Suprapubic skin (tissue), 4 donors: ENCODE measurements at places on chromosomes 16 and 17. TPM values are rescaled to one million over a fixed set of nuclear protein-coding genes. Genes with fewer than 3 reads are reported as not detected.
A peak's percentile ranks its signal among the peaks of the same experiment; 100 is the strongest.

Gene PRDM7
- not detected for total RNA-seq

GRCh38 chr16:19109288-19109664 lies 4.5 kb upstream of the ITPRIPL2 start:
- H3K4me1 ChIP-seq, result peaks cover 13% of the 10 kb centered on the region
- H3K27ac ChIP-seq, result no peak overlapping the region
- no peaks in the 10 kb centered on the region for H3K36me3 ChIP-seq
- H3K27me3 ChIP-seq, result no peaks in the 10 kb centered on the region

DNA sequence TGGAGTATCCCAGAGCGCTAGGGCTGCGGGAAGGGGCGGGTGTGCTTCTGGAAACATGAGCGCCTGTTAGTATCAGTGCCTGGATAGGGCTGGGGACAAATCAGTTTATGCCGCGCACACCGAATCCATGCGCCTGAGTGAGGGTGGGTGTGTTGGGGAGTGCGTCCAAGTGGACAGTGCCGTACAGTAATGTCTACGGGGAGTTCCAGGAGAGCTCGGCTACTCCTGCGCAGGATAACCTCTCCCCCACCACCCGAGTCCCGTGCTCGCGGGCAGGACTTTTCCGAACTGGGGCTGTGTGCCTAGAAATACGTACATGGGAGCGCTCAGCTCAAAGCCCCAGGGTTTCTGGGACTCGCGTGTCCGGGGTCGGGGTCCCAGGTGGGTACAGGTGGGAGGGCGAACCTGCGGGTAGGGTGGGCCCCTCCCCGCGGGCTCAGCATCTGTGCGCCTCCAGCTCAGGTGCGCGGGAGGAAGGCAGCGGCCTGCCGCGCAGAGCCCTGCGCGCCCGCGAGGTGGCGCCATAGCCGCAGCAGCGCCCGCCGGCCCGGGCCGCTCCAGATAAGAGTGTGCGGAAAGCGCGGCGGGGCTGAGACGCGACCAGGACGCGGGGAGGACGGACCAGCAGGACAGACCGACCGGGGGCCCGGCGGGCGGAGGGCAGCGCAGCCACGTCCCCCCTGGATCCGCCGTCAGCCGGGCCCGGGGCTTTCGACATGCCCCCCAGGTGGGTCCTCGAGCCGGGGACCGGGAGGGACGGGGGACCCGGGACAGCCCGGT lies at the start of gene HIC1:
TSS of gene HIC1 (plus strand) at position 592 of the 780 bp plus-strand sequence. CDS start 1,588 bp downstream, outside the sequence.
- peak; percentile 91 for DNase-seq
- peak within 1 kb of the TSS; percentile 65 for H3K4me3 ChIP-seq
- H3K27me3 ChIP-seq, result peaks cover 31% of the 10 kb centered on the region
- H3K36me3 ChIP-seq, result peaks cover 8% of the 10 kb centered on the region
- peaks cover 83% of the 10 kb centered on the region for H3K4me1 ChIP-seq

Gene FAAP100
- 33.0 TPM for total RNA-seq

DNA sequence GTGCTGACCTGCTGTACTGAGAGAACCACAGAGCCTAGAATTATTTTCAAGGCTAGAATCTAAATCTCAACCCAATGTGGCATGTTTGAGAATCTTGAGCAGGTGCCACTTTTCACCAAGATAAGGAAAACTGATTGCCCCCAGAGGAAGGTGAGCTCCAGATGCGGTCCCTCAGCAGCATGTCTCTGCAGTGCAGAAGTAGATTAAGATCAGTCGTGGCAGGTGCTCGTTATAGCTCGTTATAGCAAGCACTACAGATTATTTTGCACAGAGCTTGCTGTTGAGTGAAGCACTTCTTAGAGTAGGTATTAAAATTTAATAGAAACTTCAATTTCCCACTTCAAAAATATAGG lies 176.0 kb downstream of the AATF start:
- H3K36me3 ChIP-seq, result peaks cover 61% of the 10 kb centered on the region
- H3K4me1 ChIP-seq, result no peaks in the 10 kb centered on the region
- H3K4me3 ChIP-seq, result no peak overlapping the region
- no peaks in the 10 kb centered on the region for H3K27me3 ChIP-seq
